ENCODE measurements at places on chromosomes 13 and 19.

GRCh38 chr19:58372311-58373133 is 8.3 kb downstream of the ZNF837 start:
- no peak for DNase-seq

DNA sequence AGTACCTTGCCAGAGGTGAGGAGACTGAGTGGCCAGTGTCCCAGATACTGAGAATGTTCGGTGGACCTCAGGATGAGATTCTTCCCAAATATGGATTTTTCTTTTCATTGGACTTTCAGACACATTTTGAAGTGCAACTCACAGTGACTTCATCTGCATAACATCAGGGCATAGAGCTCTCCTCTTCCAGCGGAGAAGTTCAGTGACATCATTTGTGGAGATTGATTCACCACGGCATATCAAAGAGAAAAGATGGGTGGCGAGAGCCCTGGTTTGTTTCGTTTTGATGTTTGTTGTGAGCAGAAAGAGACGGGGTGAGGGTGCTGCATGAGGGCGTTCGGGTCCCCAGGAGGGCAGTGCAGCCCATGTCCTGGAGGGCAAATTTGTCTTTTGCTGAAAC is 120.1 kb upstream of the GPR12 start:
- DNase-seq, result no peak

DNA sequence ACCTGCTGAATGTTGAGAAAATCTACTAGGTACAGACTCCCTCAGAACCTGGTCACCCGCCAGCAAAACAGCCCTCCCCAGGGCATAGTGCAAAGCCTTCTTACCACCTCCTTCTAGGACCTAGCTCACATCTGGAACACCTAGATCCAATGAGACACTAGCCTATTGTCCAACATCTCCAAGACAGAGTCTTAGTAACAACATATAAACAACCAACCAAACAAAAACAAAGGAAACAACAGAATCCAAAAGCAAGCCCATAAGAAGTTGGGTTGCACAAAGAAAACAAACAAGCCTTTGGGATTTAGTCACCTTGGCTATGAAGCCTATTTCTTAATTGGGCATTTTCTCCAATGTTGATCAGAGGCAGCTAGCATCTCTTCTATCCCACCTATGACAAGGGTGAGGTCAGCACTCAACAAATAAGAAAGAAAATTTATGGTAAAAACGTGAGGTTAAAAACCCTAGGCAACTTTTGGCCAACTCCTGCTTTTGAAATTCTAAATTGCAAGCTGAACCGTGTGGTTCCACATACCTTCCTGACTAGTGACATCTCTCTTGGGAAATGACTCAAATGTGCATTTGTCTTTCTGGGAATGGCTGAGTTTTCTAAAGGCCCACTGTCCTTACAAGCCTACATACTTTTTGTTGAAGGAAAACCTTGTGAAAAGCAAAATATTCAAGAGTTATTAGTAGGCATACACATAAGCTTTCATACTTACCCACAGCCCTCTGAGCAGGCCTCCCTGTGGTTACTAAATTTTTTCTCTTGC is 66.7 kb downstream of the FAM216B start:
- DNase-seq, result no peak

- DNase-seq, result no peak
Measured at GRCh38 chr19:30449078-30449590, 77.0 kb downstream of the ZNF536 start.

DNA sequence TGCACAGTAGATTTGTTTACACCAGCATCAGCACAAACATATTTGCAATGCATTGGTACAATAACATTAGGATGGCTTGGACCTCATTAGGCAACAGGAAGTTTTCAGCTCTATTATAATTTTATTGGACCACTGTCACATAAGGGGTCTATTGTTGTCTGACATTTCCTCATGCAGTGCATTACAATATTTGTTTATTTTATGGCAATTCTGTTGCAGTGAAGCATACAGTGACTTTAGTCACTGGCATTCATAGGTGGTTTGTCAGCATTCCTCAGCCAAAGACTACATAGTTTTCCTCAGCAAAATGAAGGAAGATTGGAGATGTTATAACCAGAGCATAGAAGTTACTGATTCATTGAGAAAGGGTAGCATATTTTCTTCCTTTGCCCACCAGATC is 1732.9 kb downstream of the PCDH9 start:
- no peak for DNase-seq

DNA sequence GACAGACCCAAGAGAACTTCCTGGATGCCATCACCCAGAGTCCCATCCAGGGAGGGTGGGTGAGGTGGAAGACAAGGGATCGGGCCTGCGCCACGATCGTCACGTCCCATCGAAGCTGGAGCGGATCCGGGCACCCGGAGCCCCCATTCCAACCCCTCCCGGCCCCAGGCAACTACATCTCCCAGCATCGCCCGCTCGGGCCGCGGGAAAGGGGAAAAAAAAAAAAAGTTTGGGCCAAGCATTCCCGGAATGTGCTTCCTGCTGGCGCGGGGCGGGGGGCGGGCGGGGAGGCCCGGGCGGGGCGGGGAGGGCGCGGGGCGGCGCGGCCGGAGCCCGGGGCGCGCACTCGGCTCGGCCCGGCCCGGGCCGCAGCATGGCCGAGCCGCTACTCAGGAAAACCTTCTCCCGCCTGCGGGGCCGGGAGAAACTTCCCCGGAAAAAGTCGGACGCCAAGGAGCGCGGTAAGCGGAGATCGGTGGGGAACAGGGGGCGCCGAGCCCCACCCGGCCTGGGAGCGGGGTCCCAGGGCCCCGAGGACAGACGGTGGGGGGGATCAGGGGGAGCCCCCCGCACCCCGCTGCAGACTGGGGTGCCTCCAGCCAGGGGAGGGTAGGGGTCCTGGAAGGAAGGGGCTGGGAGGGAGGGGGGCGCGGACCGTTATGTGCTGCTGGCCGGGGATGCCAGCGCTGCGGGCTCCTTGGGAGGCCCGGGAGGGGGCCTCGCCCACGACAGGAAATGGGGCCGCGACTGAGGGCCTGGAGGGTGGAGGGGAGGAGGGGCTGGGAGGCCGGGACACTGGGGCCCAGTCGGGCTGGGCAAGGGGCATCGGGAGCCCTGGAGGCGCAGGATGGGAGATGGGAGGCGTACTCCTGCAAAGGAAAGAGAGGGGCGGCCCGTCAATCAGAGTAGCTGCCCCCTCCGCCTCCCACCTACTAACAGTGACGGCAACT is at the start of gene SYDE1:
Gene SYDE1 (plus strand): TSS at position 341 of the 950 bp plus-strand sequence. CDS start 33 bp downstream, at position 374.
- DNase-seq, result no peak

- no peak for DNase-seq
Measured at GRCh38 chr13:100828226-100828625, 153.6 kb upstream of the TMTC4 start.
